ENCODE measurements at places on chromosomes 6 and 20. TPM values are rescaled to one million over a fixed set of nuclear protein-coding genes. Genes with fewer than 3 reads are reported as not detected.
A peak's percentile ranks its signal among the peaks of the same experiment; 100 is the strongest.

SPDEF gene
- total RNA-seq = not detected

FNDC1 gene
- total RNA-seq = 1.2 TPM

HLA-F gene
- 5.1 TPM for total RNA-seq

SNHG17 gene
- 18.0 TPM for total RNA-seq

DNA sequence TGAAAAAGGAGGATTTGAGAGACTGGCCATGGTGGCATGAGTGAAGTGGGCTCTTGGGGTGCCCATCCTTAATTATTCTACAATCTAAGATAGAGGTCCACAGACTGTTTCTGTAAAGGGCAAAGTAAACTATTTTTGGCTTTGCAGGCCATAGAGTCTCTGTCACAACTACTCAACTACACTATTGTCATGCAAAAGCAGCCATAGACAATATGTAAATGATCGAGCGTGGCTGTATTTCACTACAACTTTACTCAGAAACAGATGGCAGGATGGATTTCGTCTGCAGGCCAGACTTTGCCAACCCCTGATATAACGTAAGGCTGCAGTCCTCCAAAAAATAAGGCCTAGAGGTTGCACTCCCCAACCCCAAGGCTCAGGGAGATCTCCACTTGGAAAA is 58.2 kb upstream of the NAA20 start:
- no peak for DNase-seq

- DNase-seq = no peak
Observed at GRCh38 chr6:170155464-170156196, 135.2 kb downstream of the DLL1 start.

GRCh38 chr6:133855991-133856370 is 32.9 kb upstream of the TCF21 start:
- no peak for DNase-seq

- no peak for DNase-seq
Observed at GRCh38 chr6:112743323-112743722, 396.2 kb downstream of the RFPL4B start.

DNA sequence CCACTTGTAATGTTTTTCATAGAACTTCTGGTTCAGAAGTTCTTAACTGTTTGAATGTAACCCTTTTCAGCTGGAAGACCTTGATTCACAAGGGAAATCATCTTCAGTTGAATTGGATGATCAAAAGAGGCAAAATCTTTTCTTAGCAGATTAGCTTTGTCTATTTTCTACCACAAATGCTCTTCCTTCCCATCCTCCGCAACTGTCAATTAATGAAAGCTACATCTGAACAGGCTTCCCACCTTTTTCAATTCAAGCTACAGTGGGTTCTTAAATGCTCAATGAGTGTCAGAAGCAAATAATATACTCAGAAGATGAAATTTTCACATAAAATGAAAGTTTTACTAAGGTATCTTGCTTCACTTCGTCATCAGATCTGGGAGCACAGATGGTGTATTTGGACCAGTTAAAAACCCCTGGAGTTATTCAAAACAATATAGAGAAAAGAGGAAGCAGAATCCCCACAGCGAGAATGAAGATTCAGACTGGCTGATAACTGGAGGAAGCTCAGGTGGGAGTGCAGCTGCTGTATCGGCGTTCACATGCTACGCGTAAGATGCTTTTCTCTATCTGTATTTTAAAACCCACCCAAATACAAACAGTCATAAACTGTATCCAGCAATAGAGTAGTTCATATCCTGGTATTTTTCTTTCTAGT is 19.4 kb downstream of the QRSL1 start:
- no peak for DNase-seq

- no peak for DNase-seq
Observed at GRCh38 chr20:50366270-50367103, 143.7 kb upstream of the PTPN1 start.

DNA sequence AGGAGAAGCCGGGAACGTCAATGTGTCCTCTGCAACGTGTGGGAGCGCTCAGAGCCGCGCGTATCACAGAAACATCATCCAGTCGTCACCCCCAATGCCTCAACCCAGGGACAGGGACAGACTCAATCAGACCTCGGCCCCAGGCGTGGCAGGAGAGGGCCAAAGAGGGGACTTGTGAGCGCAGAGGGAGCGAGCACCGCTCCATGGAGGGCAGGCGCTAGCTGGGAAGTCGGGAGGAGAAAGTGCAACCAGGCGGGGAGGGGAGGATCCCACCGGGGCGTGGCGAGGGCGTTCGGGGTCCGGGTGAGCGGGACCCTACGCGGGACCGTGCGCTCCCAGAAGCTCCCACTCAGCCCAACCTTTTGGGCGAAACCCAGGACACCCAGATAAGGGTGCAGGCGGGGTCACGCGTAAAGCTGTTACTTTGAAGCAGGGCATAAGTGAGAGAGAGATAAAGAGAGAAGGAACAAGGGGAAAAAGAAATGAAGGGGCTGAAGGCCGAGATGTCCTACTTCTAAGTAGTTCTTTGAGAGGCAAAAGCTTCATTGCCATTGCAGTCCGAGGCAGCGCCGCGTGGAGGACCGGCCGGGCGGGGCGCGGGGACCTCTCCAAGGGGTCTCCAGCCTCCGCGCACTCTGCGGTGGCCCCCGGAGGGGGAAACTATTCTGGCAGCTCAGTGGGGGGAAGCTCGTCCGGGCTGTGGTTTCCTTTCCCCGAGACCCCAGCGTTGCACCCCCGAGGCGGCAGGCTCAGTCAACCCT is 862 bp upstream of the SOBP start:
- DNase-seq = peak; percentile 31

DNA sequence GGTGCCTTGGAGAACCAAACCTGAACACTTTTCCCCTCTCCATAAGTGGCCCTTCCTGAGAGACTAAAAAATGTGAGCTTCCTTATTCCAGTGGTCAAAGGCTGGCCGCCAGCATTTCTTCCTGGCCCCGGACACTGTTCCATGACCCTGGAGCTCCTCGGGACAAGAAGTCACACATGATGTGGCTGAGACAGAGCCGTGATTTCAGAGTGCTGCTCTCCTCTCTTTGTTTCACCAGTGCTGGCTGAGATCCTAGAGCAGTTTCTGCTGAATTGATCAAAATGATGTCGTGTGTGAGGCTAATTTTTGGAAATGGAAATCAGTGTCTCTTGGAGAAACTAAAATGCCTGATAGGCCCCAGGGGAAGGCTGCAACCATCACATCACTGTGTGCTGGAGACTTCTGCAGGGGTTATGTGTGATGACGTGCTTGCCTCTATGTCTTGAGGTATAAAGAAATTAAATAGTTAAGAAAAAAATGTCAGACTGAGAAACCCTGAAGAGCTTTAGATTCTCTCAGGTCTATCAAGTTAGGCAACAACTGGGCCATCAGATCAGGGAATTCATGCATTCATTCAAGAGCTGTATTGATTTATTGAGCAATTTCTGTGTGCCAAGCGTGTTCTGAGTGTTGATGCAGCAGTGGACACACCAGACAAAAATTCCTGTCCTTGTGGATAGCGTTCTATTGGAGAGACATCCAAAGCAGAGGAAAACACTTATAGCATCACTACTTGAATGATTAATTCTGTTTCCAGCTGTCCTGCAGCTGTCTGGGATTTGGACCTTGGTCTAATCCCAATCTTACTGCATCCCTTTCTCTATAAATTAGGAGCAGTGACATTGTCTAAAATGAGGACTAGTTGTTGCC is 72.7 kb upstream of the CCN6 start:
- DNase-seq = no peak

DNA sequence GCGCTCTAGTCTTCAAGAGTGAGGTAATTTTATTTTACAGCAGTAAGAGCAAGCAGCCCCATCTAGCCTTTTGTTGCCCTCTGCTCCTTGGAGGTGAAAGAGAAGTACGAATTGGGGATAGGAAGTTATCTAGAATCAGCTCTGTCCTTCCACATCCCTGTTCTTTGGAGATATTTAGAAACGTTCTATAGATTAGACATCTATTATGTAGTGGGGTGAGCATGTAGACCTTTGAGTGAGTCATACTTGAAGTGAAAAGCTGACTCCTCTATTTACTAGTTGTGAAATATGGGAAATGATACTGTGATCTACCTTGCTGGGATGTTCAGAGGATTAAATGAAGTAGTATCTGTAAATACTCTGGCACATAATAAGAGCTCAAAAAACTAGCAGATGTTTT is 36.0 kb upstream of the SLC35D3 start:
- no peak for DNase-seq

All from endothelial cell (in vitro differentiated cells).